ENCODE measurements at places on chromosomes 2 and 18. TPM values are rescaled to one million over a fixed set of nuclear protein-coding genes. Genes with fewer than 3 reads are reported as not detected.

The CFC1 gene
- 13.3 TPM for total RNA-seq

The WNT10A gene
- total RNA-seq: 0.15 TPM

DNA sequence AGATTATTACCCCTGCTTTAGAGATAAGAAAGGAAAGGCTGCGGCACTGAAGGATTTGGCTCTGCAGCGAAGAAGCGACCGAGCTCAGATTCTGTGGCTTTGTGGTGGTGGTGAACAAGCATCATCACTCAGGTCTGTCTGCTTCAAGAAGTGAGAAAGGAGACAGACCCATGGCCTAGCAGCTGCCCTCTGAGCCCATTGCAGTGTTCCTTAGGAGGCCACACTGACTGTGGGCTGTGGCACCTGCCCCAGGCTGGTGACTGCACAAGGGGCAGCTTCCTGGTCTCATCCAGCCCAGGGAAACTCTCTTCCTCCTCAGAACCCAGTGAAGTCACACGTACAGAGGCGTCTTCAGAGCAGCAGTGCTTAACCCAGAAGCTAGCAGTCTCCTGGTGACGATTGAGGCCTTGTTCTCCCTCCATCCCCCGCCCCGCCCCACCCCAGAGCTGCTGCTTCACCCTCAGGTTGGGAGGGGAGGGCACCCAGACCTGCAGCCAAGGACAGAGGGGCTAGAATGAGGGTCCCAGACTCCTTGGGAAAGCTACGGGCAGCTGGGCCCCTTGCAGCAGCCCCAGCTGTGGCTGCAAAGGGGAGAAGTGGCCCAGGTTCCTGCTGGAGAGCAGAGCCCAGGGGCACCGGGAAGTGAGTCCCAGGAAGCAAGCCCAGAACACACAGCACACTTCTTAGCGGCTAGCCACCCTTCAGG, 22.2 kb downstream of the BIN1 start:
- no peak for DNase-seq

The EFEMP1 gene
- total RNA-seq: 32.2 TPM

The TMEM163 gene
- 20.8 TPM for total RNA-seq

DNA sequence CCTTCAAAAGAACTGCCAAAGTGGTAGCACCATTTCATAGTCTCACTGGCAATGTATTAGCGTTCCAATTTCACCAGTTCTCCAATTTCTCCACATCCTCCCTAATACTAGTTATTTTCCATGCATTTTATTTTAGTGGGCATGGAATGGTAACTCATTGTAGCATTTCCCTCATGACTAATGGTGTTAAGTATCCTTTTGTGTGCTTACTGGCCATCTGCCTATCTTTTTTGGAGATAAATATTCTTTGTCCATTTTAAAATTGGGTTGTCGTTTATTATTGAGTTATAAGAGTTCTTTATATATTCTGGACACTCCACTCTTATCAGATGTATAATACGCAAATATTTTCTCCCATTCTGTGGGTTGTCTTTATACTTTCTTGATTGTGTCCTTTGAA, 107.1 kb downstream of the THADA start:
- DNase-seq: no peak

The C2orf72 gene
- 10.7 TPM for total RNA-seq

- DNase-seq: no peak
Measured at GRCh38 chr2:107108556-107108955, 222.6 kb upstream of the ST6GAL2 start.

The UGT1A5 gene
- not detected for total RNA-seq

The LCT gene
- total RNA-seq: not detected

The EVX2 gene
- not detected for total RNA-seq

Measured in pancreas (tissue), 10 donors.